ENCODE measurements at places on chromosomes 11 and 22.

GRCh38 chr11:47296045-47296444, 26.1 kb downstream of the MADD start:
- no peak for DNase-seq

GRCh38 chr11:123235656-123236261, 40.7 kb upstream of the CLMP start:
- peak; percentile 53 for DNase-seq

DNA sequence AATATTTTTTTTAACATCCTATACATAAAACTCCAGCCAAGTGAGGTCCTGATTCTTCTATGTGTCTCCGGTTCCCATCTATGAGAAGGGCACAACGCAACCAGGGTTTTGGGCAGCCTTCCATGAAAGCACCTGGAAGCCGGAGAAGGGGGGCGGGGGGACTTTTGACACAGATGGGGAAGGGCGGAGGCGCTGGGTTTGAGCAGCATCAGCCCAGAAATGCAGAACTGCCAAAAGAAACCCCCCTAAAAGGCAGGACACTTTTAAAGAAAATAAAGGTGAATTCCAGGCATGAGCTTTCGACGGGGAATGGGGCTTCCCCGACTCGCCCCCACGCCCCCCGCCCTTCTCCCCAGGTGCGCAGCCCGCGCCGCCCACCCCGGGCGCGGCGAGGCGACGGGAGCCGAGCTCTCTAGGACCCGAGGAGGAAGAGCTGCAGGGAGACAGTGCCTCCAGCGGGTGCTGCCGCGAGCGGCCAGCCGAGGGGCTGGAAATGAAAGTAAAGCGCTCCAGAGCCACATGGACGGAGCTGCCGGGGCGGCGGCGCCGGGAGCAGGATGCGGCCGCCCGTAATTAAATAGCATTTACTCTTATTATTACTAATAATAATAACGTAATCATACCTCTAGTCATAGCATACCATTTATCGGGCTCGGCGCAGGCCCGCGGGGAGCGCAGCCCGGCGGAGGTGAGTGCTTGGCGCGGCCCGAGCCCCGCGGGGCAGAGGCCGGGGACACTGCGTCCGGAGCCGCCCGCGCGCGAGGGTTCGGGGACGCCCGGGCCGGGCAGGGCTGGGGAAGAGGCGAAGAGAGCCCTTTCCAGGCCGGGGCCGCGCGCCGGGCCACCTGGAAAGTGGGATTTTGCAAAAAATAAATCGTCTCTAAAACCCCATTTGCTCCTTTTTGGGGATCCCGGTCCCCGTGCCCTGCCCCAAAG, at the start of gene ZC3H7B:
Gene ZC3H7B, plus strand, starts transcription at position 441 of the 936 bp plus-strand sequence. CDS start 19,136 bp downstream, outside the sequence.
- DNase-seq: peak; percentile 49

DNA sequence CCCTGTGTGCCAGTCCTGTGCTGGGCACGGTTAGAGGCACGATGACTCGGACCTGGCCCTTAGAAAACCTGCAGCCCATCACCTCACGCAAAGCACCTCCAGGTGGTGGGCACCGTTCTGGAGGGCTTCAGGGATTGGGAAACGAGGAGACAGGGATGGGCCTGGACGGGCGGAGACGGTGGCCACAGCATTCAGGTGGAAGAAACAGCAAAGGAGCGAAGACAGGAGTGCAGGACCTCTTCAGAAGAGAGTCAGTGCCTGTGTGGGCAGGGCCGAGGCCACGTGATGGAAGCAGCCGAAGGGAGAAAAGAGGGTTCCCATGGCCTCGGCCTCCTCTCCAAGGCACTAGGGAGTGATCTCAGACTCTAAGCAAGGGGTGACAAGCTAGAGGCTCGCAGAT, 8.1 kb upstream of the SLC22A12 start:
- DNase-seq: no peak

GRCh38 chr11:30451626-30452025, 128.7 kb downstream of the ARL14EP start:
- DNase-seq: no peak

- no peak for DNase-seq
Observed at GRCh38 chr11:134390706-134391569, 21.1 kb downstream of the B3GAT1 start.

- no peak for DNase-seq
Observed at GRCh38 chr11:27020751-27021150, 19.9 kb upstream of the BBOX1 start.

DNA sequence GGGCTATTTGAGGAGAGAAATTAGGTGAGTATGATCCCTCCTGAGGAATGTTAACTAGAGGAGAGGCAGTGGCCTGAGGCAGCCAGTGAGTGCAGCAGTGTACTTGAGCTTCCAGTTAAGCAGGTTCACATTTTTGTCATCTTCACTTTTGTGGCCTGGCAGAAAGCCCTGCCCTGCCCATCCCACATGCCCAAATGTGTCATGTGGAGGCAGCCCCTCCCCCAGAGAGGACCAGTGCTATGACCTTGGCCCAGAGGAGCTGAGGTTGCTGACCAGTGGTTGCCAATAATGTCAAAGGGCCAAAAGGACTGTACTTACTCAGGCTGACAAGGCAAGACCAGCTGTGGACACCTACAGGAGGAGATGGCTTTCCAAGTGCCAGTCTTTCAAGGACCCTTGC, 17.6 kb upstream of the GRK2 start:
- no peak for DNase-seq
